Umbilical cord (tissue), 2 donors: ENCODE measurements at places on chromosomes 3 and 15. TPM values are rescaled to one million over a fixed set of nuclear protein-coding genes. Genes with fewer than 3 reads are reported as not detected.

The CCR8 gene
- total RNA-seq = 18.3 TPM

GRCh38 chr3:31530960-31531335, 1.8 kb upstream of the STT3B start:
- no peak for DNase-seq

- DNase-seq = no peak
These were observed 440.8 kb downstream of the PYDC2 start for GRCh38 chr3:191901741-191902140.

- no peak for DNase-seq
These were observed 283.8 kb upstream of the ROBO1 start for GRCh38 chr3:80051602-80051962.

DNA sequence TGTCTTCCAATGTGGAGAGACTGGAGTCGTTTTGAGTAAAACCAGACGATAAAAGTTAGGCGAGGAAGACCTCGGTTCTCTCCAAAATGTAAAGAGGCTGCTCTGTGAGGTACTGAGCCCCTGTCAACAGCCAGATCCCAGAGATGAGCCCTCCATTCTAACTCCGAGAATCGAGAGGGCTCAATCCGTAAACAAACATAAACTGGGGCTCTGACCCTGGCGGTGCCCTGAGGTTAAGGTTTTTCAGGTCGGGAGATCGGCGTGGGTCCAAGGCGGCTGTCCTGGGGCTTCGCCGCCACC, 417 bp downstream of the TBCCD1 start:
- DNase-seq = no peak

The SNTN gene
- 6.3 TPM for total RNA-seq

DNA sequence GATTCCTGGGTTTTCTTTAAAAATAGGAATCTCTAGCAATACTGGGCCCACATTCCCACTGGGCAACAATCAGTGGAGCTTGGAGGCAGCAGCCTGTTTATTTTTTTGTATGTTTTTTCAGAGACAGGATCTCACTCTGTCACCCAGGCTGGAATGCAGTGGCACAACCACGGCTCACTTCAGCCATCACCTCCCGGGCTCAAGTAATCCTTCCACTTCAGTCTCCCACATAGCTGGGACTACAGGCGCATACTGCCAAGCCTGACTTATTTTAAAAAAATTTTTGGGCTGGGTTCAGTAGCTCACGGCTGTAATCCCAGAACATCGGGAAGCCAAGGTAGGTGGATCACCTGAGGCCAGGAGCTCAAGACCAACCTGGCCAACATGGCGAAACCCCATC, 29.1 kb upstream of the GNB5 start:
- no peak for DNase-seq

- peak; percentile 17 for DNase-seq
These were observed 49.5 kb downstream of the HEG1 start for GRCh38 chr3:125006291-125006731.

The CLRN1 gene
- total RNA-seq = 3.4 TPM

GRCh38 chr3:117752984-117753717, 1043.6 kb downstream of the TUSC7 start:
- peak; percentile 13 for DNase-seq

DNA sequence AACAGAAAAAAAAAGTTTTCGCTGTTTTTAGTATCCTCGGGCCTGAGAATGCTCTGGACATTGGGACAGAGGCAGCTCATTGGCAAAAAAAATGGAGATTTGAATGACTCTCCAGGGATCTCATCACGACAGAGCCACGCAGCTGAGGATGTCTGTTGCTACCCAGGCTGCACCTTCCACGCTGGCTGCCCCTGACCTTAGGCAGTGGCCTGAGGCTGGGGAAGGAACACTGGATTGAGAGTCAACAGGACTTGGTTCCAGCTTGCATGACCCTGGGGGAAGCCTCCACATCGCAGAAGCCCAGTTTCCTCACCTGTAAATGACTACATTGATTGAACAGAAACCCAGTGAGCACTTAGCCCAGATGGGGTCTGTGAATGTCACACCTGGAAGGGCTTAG, 8.7 kb upstream of the ACSBG1 start:
- no peak for DNase-seq

The ERICH6 gene
- total RNA-seq = not detected

The PRRT3 gene
- 0.24 TPM for total RNA-seq

DNA sequence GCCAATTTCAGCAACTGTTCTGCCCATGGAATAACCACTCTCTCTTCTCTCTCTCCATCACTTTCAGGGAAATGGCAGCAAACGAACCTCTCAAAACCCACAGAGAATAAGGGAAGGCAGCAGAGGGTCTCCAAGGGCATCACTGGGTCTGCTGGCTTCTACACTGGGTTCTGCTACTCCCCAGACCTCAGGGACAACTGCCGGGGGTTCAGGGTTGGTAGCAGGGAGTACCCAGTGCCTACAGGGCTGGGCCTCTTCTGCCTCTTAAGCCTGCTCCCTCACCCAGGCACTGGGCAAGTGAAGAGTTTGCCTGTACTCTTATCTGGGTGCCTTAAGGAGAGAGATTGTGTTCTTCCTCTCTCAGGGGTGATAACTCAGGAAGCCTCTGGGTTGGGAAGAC, 2.5 kb downstream of the TCTA start:
- DNase-seq = no peak

The TRIM42 gene
- 2.2 TPM for total RNA-seq

GRCh38 chr3:39255503-39256325, 24.1 kb downstream of the CX3CR1 start:
- peak; percentile 44 for DNase-seq

- no peak for DNase-seq
These were observed 38.9 kb upstream of the TCF12 start for GRCh38 chr15:56879502-56879901.

- DNase-seq = no peak
These were observed 1.9 kb downstream of the IVD start for GRCh38 chr15:40407330-40407990.

DNA sequence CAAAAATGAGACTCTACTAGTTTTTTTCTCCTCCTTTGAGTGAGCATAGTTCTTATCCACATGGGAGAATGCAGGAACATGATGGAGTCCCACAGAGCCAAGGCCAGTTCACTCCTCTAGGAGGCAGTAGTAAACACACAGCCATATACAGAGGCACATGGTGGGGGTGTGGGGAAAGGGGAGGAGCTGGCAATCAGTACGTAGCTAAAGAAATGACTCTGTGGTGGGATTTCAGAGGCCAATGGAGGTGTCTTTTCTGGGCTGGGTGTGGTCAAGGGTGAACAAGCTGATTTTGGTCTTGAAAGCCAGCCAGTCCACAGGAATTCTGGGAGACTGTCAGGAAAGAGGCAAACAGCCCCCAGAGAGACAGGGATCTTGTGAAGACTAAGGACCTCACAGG, 6.6 kb upstream of the RAB11A start:
- DNase-seq = no peak

GRCh38 chr3:8458711-8459110, 42.9 kb upstream of the LMCD1 start:
- no peak for DNase-seq

- no peak for DNase-seq
These were observed 115.6 kb downstream of the GSK3B start for GRCh38 chr3:119978554-119979208.

GRCh38 chr3:100706365-100706764, 2.9 kb upstream of the TFG start:
- no peak for DNase-seq

- DNase-seq = no peak
These were observed 126.4 kb downstream of the GADL1 start for GRCh38 chr3:30768046-30768445.

DNA sequence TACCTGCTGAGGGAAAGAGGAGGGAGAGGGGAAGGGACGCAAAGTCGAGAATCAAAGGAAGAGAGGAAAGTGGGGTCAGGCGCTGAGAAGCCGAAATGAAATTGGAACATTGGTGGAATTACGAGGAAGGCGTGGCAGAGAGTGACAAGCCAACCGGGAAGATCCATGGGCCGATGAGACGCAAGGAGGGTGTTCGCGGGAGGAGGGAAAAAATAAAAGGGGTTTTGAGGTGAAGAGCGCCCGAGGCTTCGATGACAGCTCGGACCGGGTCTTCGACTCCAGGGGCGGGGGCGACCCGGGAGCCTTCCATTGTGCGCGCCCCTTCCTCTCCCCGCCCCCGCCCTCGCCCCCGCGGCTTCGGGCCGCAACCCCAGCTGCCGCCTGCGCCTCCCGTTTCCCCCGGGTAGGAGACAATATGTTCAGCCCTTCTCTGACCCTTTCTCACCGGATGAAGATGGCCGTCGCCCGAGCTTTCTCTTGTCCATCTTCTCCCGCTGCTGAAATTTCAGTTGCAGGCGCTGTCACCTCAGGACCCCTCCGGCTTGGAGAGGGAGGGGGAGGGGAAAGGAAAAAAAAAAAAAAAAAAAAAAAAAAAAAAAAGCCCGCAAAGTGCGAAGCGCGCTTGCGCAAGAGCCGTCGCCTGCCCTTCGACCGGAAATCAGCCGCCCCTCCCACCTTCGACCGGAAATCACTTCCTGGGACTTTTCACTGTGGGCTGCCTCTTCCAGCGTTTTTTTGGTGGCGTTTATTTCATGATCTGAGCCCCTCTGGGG, at the start of gene SENP7:
TSS of gene SENP7 (minus strand) at position 567 of the 773 bp plus-strand sequence. CDS start at position 485, 82 bp downstream.
- peak; percentile 93 for DNase-seq

DNA sequence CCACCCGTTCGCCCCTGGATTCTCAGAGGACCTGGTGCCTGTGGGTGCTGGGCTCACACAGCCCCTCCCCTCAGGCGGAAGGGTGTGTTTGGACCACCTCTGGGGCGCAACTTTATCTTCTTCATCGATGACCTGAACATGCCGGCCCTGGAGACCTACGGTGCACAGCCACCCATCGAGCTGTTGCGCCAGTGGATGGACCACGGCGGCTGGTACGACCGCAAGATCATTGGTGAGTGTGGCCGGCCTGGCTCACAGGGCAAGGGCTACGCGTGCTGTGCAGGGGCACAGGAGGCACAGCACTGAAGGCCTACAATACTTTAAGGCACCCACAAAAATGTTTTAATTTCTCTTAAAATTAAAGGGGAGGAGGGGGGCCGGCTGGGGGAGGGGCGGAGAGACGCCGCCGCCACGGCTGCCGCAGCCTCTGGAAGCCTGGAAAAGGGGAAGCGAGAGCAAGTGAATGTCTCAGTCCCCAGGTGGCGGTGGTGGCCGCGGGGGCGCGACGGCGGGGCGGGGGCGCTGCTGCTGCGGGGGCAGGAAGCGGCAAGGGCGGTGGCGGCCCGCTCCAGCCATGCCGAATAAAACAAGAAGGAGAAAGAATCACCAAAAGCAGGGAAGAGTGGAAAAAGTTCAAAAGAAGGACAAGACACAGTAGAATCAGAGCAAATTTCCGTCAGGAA, 56.8 kb downstream of the DNAH1 start:
- DNase-seq = no peak
